Astrocyte of the cerebellum (primary cell): ENCODE measurements at places on chromosomes 16 and 17.

- DNase-seq, result no peak
Observed at GRCh38 chr17:53150101-53150698, 672.5 kb upstream of the KIF2B start.

GRCh38 chr17:2259769-2260536 lies 43.6 kb downstream of the SMG6 start:
- no peak for DNase-seq

GRCh38 chr17:65394811-65395472 lies 166.5 kb downstream of the AXIN2 start:
- DNase-seq, result no peak

DNA sequence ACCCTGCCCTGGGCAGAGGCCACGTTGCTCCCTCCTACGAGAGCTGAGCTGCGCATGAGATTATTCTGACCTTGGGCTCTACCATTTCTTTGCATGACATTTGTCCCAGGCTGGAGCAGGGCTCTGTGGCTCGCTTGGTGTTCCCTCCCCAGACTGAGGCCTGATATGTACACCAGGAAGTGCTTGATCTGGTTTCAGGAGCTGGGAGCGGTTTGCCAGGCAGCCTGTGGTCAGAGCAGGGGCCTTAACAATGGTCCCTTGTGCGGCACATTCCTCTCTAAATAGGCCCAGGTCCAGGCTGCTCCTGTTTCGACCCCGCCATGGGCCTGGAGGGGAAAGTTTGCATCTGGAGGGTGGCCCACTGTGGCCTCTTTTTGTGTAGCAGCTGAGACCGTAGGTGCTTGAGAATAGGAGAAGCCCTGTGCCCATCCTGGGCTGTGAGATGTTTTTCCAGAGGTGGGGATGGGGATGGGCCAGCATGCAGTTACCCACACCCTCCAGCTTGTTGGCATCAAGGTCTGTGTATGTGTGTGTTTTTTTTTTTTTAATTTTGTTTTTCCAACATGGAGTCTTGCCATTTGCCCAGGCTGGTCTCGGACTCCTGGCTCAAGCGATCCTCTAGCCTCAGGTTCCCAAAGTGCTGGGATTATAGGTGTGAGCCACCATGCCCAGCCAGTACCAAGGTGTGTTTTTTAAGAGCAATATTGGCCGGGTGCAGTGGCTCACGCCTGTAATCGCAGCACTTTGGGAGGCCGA lies 253.9 kb downstream of the SEC14L1 start:
- DNase-seq, result no peak

- no peak for DNase-seq
Observed at GRCh38 chr17:41687828-41688640, 651 bp upstream of the EIF1 start.

DNA sequence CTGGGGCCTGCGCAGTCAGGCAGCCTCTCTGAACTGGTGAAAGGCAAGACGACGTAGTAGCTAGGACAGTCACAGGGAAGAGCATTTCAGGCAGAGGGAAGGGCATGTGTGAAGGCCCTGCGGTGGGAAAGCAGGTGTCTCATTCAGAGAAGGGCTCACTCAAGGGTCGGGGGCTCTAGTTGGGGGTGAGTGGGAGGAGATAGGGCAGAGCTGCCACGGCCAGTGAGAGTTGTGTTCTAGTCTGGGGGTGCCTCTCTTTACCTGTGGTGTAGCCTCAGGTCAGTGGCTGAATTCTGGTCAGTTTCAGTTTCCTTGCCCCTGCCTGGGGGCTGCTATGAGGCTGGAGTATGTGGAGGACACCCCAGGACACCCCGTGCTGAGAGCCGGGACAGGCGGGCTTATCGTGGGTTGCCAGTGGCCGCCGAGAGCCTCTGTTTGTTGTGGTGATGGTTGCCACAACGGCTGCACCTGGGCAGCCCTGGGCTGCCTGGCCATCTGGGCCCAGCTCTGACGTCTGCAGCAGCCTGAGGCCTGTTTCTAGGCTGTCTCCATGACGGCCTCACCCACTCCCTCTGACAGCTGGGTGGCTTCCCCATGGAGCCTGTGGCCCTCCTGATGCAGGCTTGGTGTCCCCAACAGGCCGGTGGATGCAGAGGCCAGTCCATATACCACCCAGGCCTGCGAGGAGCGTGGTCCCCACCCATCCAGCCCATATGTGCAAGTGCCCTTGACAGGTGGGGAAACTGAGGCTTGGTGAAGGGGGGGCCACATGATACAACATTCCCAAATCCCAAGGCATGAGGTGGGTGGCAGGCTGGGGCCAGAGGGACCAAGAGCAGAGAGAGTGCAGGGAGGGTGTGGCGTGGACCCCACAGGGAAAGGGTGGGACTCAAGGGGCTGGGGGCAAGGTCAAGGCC lies 10.8 kb downstream of the MAP2K3 start:
- DNase-seq, result no peak

GRCh38 chr17:62597920-62598319 lies 29.6 kb upstream of the MRC2 start:
- no peak for DNase-seq

DNA sequence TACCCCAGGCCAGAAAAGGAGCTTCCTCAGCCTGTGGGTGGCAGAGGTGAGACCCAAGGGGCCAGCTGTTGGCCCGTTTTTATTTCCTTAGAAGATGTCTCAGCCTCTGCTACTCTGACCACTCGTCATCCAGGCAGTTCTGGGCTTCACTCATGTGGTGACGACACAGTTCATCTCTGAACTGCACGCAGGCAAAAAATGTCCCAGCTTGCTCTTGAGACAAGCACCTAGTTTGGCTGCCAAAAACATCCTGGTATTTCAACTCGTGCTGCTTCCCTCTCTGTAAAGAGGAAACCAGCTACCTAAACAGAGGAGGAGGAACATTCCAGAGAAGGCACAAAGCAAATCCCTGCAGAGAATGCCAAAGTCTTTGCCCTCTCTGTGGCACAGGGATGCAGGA lies 125.7 kb downstream of the XYLT1 start:
- DNase-seq, result no peak

DNA sequence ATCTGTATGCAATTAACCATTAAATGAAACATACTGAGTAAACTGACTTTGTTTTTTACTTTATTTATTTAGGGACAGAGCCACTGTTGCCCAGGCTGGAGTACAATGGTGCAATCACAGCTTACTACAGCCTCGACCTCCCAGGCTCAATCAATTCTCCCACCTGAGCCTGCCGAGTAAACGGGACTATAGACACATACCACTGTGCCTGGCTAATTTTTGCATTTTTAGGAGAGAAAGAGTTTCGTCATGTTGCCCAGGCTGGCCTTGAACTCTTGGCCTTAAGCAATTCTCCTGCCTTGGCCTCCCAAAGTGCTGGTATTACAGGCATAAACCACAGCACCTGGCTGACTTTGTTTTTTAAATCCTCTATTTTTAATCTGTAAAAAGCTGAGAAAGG lies 42.6 kb downstream of the ANKFY1 start:
- DNase-seq, result no peak

DNA sequence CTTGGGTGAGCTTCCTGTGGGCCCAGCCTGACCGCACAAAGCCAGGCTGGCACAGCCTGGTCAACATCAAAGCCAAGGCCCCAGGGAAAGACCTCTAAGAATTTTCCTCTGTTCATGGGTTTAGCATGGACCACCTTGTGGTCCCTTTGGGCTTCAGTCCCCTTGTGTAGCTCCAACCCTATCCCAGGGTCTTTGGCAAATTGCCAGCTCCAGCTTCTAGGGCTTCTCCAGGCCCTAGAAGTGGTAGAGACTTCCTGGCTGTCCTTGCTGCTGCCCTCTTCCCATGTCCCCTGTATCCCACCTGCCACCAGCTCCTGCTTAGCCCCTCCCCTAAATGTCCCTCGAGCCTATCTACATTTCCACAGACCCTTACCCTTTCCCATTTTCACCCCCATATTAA lies 9.7 kb upstream of the ITGA3 start:
- no peak for DNase-seq
